ENCODE measurements at places on chromosomes 1 and 21. TPM values are rescaled to one million over a fixed set of nuclear protein-coding genes. Genes with fewer than 3 reads are reported as not detected.
A peak's percentile ranks its signal among the peaks of the same experiment; 100 is the strongest.

YOD1 gene
- 5.4 TPM for total RNA-seq

DNA sequence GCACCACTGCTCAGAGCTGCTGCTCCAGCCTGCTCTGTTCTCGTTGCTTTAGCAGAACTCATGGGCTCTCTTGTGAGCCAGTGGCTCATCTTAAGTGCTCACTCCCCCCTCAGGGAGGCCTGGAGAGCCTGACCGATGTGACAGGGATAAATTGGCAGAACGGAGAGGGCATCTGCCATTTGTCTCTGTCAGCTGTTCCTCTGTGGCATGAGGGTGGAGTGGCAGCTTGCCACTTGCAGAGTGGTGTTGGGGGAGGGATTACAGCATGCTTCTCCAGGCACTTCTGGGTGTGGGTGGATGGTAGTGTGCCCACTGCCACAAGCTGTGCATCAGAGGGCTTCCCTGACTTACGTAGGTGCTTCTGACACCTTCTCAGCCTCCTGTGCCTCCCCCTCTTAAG, 229.5 kb downstream of the PAPPA2 start:
- DNase-seq, result no peak

GRCh38 chr1:28885472-28885877, 28.9 kb upstream of the EPB41 start:
- DNase-seq, result no peak

DNA sequence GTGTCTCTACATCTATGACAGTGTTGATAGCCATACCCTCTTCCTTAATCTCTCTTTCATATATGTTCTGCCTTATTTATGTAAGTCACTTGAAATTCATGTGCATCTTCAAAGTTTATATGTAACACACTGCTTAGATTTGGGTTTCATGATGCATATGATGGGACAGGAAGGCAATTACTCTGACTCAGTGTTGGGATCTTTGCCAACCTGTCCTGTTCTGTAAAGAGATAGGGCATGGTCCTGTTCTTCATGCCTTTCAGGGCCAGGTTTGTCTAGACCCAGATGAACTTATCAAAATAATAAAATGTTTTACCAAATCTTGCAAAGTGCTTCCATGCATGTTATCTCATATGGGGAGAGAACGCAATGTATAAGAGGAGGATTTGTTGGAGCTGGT, 69.5 kb downstream of the TMPRSS15 start:
- DNase-seq, result no peak

DNA sequence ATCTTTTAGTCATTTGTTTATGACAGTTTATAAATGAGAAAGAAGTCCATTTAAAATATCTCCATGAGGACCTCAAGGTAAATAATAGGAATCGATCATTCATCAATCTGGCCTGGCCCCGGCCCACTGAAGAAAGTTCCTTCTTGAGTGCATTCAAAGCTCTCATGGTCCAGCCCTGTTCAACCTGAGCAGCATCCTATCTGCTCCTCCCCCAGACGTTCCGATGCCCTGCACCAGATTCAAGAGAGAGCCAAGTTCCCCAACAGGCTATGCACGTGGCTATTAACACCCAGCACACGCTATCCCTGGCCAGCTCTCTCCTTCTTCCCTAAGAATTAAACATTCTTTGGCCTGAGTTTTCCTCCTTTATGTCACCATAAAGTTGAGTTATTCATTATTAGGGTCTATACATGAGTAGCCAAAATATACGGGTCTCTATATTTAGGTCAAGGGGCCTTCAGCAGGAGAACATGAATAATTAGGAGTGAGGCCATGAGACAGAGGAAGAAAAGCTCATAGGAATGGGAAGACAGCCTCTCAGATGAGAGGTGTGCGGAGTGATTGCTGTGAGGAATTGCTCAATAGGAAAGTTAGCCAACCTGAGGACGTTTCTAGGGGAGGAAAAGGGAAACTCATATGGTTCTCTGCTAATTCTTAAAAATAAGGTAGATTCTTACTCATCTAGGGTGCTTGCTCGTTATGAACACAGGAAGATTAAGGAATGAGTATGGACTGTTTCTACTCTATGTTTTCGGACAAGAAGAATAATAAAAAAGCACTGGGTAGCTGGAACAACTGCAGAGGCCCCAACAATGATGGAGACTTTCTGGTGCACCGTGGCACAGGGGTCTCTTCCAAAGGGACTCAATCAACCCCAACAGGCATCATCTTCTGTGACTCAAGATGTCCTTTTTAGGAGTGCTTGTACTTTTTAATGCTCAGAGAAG, 23.6 kb downstream of the RUNX1 start:
- DNase-seq, result no peak

GRCh38 chr1:116310180-116310579, 62.9 kb upstream of the ATP1A1 start:
- DNase-seq, result no peak

DNA sequence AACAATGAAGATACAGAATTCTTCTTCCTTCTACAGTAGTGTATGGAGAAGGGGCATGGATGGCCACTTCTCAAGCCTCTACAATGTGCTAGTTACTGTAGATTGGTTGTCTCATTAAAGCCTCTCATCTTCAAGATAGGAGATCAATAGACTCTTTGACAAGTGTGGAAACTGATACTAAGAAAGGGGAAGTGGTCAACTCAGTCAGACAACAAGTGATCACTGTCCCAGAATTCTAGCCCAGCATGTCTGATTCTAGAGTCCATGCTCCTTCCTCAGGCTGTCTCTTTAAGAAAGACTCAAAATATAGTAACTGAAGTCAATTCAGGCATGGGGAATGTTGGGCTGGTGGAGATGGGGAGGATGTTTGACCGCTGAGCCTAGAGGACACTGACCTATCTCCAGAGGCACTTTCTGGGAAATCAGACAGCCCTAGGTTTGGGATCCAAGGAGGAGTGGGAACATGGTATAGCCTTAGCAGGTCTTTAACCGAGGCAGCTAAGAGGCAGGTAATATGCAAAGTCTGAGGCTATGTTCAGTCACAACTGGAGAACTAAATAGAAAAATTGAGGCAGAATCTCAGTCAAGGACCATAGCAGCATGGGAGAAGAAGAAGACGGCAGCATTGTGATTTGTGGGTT, 39.3 kb upstream of the EYA3 start:
- DNase-seq, result no peak

GCSAML gene
- 0.51 TPM for total RNA-seq

GRCh38 chr1:117014209-117014608, 12.6 kb downstream of the CD101 start:
- DNase-seq, result no peak

DNA sequence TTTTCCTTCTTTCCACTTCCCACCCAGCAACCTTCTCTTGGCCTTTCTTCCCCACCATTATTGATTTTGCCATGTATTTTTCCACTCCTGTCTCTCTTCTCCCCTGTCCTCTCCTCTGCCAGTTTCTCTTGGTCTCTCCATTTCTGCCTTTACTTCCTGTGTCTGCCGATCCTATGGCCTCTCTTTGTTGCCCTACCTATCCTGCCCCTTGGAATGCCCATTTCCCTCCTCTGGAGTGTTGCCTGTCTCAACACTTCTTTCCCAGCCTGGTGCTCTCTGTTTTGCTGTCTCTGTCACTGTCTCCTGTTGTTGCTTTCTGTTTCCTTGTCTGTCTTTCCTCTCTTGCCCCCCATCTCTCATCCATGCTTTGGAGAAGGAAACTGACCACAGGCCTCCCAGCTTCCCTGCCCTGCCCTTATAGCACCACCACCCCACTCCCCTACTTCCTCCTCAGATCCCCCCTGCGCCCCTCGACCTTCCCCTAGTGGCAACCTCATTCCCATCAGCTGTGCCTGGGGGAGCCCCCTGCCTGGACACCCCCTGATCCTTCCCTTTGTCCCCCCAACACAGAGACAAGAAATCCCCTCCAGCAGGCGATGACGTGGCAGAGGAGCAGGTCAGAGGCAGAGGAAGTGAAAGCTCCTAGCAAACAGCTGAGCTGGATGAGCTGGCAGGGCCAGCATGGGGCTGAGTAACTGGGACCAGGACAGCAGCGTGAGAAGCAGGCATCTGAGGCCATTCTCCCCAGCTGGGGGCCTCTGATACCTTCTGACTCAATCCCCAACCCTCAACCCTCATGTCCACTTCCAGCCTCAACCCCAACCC, 6.6 kb upstream of the ETV3L start:
- peak; percentile 83 for DNase-seq

DNA sequence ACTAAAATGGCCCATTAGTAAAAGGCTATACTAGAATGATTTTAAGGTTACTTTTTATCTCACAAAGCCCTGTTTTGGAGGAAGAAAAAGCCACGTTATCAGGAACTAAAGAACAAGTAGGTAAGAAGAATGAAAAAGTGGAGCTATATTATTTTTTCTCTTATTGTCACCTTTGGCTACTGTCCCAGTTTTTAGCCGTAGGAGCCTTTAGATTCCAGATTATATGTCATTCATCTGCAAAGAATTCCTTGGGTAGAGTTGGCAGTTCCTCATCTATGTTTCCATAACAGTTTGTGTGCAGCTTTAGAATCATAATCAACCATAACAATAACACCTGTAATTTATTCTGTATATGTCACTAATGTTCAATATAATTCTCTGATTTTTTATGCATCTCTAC, 83.8 kb downstream of the TPR start:
- no peak for DNase-seq

DNA sequence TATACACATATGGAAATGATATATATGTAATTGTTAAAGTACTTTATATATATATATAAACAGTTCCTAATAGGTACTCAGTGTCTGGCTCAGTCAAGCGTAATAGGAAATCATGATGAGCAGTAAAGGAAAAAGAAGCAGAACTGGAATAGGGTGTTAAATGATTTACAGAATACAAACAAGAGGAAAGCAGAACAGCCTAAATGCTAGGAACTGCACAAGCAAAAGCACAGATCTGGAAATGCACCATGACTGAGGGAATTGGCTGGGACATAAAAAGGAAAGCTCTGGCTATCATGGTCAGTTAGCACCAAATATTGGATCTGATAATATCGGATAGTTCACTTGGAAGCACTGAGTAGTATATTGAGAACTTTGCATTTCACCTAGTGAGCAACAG, 51.8 kb downstream of the SLC44A5 start:
- DNase-seq, result no peak

DNA sequence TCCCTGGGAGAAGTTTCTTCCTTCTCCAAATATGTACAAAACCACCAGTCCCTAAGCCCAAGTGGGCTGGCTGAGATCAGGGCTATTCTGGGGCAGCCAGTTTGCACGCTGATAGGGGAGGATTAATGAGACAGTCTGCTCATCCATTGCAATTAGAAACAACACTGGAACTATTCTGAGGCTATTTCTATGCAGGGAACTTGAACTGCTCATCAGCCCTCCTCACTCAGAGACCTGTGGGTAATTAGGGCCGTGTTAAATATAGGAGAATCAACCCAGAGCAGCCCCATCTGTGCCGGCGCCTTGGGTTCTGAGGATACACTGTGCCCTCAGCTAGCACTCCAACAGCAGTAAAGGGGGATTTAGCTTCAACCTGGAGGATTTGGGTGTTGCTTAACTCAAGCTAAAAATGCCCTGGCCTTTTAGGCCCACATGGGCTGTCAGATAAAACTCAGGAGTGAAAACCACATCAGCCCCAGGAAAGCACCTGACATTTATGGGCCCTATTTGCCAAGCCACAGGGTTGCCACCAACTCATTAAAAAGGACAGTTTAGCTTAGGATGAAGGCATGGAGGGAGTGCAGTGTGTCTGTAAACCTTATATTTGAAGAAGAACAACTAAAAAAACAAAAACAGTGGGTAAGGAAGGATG, 53.9 kb downstream of the DUSP10 start:
- no peak for DNase-seq

DNA sequence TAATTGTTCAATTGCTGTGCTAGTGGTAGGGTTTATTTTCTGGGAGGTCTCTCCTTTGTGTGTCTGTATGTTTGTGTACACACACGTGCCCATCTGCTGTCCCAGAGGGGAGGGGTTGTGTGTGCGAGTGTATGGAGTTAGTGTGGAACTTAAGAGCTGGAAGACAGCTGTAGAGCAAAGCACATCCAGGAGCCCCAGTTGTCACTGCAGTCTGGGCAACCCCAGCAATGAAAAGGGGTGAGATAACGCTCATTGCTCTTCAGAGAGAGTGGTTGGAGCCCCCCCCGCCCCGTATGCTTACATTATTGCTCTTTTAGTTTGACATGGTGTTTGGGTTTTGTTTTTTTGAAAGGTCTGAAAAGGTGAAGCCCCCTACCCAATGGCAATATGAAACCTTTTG, 36.9 kb downstream of the NCF2 start:
- no peak for DNase-seq

DNA sequence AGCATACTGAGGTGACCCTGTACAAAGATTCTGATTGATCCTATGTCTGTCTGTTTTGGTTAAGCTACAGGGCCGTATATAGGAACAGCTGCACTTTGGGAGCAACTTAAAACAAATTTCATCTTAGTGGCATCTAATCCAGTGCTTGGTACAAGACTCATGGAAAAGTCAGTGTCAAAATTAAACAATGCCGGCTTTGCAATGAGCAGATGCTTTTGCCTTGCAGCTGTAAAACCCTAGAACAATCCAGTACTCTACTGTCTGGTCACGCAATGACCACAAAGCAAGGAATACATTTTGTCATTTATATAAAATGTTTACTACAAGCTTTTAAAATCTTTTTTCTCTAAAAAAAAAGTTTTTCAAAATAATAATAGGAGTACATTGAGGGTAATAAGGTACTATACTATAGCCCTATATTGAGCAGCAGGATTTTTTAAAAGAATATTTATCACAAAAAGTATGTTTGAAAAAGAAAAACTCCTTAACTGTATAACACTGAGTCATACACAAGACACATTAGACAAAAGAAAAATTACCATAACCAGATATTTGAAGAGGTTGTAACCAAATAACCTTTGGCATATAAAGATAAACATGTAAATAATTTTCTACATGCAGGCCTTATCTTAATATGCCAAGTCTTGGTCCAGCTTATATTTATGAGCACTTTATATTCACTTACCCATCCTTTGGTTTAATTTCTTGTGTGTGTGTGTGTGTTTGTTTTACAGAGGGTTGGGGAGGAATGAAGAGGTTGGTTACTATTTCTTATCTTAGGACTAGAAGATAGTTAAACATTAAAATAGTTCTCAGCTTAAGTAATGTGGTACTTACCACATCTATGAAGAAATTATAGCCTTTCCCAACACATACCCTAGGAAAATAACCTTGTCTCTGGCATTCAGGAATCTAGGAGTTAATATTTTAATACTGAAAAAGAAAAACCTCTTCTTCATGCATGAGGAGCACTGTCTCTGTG, 262.3 kb downstream of the FAF1 start:
- no peak for DNase-seq

MR1 gene
- 14.2 TPM for total RNA-seq

- DNase-seq, result no peak
These were observed 51.9 kb upstream of the CD34 start for GRCh38 chr1:207962716-207963426.

DNA sequence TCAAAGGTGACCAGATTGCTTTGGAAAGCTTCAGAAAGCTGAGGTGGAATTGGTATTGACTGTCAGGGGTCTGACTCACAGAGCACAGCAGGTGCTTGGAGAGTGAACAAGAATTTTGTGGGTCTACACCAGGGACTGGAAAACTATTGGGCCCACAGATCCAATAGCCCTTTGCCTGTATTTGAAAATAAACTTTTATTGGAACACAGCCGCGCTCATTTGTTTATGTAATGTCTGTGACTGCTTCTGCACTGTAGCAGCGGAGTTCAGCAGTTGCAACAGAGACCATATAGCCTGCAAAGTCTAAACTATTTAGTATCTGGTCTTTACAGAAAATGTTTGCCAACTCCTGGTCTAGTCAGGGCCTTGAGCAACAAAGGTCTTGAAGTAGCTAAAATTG, 315.6 kb downstream of the NFIA start:
- DNase-seq, result no peak

LMNA gene
- 901 TPM for total RNA-seq

LCA5L gene
- total RNA-seq, result 0.55 TPM

- DNase-seq, result no peak
These were observed 5.3 kb downstream of the MRPS15 start for GRCh38 chr1:36458910-36459309.

GRCh38 chr1:163875200-163875926, 553.6 kb downstream of the NUF2 start:
- DNase-seq, result no peak

ST6GALNAC3 gene
- 25.8 TPM for total RNA-seq

Measured in mesenteric fat pad (tissue), 1 donor.